Activated naive CD4-positive, alpha-beta T cell (primary cell): ENCODE measurements at places on chromosomes 3 and 15.

DNA sequence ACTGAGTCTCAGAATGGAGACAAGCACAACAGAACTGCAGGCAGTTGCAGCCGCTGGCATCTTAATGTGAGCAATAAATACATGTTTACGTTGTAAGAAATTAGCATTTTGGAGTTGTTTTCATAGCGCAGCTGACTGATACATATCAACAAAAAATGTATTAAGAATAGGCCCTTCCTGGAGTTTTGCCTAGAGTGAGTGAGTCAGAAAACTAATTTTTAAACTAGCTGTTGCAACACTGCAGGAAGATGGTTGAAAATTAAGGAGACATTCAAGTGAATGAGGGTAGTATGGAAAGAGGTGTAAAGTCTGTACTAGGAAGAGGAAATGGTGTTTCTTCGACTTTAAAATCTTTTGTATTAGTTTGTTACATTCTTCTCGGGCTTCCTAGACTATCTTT is 39.6 kb upstream of the TIMP4 start:
- DNase-seq: no peak

DNA sequence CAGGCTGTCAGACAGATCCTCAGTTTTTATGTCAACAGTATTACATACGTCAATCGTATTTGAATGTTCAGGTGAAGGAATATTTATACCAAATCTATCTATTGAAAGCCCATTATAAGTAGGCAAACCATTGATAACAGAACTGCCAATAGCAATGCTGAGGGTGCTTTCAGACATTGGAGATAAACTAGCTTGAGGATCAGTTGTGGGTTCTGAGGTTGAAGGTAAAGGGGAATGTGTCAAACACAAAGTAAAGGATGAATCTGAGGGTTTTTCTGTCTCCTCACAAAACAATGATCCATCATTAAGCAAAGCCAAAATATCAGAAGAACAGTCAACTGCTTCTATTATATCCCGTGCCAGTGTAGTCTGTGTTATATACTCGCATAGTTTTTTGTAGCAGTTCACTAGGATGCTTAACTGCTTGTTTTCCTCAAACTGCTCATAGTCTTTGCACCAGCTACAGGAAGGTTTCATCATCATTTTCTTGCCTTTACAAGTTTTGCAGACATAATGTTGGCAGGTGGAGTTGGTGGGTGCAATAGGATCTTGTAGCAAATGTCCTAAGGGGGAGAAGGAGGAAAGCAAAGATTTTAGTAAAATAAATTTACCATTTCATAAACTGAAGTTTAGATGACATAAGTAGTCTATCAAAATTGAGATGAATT is 43.8 kb downstream of the MSL2 start:
- no peak for DNase-seq

DNA sequence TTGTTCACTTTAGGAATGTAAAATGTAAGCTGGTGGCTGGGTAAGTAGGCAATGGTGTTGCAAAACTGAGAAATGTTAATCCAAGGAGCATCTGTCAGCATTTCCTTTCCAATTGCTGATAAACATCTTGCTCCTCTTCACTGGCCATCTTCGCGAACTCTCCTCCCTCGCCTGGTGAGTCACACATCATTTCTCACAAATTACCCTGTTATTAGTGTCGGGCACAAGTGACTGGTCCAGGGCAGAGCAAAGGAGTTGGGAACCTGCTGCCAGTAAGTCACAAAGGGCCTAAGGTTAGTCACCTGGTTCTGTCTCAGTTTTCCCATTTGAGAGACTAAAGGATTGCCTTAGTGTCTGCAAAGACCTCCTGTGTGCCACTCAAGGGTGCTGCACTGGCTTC is 13.0 kb downstream of the CERS3 start:
- no peak for DNase-seq

DNA sequence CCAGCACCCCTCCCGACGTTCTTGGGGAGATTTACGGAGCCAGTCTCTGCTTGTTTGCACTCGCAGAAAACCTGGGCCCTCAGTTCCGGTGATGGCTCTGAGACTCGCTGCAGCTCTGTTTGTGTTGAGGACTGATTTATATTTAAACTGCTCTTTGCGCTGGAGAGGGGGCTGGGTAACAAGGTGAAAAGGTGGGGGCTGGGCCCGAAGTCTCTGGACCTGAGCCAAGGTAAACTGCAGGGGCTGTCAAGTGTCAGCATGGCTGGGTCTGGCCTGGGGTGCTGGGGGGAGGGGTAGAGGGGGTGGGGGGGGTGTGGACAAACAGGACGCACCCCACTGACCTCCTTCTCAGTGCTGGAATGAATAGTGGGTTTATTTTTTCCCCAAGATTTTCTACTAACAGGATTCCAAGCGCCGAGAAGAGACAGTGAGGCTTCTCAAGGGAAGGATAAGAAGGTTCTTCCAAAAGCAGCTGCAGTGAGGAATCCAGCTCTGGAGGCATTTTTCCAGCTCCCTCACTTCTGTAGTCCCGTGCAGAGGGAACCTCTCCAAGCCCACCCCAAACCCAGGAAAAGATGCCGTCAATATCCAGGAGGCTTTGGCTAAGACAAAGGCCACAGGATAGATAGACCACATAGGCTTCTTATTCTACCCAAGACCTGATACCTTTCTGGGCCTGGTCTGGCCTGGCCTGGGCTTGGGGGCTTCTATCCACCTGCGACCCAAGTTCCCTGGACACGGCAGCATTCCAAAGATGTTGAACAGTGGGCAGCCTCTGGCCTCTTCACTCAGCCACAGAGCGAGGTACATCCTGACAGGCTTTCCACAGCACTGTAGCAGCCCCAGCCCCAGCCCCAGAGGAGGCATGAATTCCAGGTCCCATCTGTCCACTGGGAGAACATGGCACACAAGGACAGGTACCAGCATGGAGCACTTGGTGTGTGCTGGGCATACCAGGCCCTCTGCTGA is 938 bp upstream of the SLCO2A1 start:
- DNase-seq: no peak

DNA sequence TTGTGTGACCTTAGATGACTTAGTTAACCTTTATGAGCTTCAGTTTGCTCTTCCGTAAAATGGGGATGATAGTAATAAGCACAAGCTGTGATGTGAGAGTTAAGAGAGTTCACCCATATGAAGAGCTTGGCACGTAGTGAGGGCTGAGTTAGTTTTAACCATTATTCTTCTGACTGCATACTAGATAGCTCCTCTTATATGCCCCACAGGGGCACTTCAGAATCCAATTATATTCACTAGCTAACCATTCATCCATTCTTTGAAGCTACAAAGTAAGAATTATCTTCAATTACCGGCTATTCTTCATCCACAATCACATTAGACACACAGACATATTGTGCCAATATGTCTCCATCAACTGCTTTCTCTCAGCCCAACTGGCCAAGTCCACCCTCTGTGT is 159.0 kb upstream of the STT3B start:
- DNase-seq: no peak

DNA sequence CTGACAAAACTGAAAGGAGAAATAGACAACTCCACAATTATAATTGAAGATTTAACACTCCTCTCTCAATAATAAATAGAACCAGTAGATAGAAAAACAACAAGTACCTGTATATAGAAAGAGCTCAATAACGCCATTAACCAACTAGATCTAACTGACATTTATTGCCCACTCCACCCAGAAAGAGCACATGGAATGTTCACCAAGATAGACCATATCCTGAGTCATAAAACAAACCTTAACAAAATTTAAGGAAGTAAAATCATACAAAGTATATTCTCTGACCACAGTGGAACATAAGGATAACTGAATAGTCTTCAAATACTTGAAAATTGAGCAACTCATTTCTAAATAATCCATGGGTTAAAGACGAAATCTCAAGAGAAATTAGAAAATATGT is 25.1 kb downstream of the KBTBD12 start:
- no peak for DNase-seq

GRCh38 chr3:136958939-136959338 is 1.2 kb downstream of the IL20RB start:
- DNase-seq: no peak

GRCh38 chr3:169241991-169242707 is 421.4 kb downstream of the MECOM start:
- no peak for DNase-seq

- no peak for DNase-seq
These were observed 105.4 kb downstream of the EPHB1 start for GRCh38 chr3:134900482-134900881.

DNA sequence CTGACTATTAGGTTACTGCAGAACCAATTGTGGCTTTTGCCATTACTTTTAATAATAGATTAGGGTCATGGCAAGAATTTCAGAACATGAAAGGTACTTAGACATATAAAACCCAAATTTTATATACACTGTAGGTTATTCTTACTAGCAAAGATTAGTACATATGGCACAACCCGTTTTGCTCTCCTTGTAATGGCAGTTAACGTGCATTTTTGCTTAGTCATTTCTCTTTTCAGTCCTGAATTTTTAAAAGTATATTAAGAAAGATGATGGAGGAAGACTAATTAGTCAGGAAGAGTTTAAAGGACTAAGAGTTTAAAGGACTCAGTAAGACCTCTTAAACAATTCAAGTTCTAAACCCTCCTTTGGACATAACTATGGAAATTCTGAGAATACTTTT is 114.0 kb downstream of the PEAK1 start:
- no peak for DNase-seq

DNA sequence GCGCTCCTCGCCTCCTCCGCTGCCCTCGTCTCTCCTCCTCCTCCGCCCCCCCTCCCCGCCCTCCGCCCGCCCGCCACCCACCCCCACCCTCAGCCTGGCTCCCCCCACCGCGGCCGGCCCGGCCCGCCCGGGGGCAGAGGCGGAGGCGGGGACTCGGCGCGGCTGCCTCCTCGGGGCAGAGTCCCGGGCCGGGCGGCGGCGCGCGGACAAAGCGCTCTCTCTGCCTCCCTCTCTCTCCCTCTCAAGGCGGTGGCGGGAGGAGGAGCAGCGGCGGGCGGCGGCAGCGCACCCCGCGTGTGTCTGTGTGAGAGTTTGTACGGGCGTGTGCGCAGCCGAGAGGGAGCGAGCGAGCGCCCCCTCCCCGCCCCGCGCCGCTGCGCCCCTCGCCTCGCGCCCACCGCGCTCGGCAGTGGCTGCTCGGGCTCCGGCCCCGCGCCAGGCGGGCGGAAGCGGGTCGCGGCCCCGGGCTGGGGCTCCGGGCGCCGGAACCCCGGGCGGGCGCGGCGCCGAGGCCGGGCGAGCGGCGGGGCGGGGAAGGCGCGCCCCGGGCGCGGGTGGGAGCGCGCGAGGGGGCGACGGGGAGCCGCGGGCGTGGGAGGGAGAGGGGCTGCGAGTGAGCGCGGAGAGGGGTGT is at the start of gene IGF2BP2:
IGF2BP2 (minus strand) TSS at position 37 of the 633 bp plus-strand sequence. CDS start 82 bp downstream, outside the sequence.
- DNase-seq: no peak

DNA sequence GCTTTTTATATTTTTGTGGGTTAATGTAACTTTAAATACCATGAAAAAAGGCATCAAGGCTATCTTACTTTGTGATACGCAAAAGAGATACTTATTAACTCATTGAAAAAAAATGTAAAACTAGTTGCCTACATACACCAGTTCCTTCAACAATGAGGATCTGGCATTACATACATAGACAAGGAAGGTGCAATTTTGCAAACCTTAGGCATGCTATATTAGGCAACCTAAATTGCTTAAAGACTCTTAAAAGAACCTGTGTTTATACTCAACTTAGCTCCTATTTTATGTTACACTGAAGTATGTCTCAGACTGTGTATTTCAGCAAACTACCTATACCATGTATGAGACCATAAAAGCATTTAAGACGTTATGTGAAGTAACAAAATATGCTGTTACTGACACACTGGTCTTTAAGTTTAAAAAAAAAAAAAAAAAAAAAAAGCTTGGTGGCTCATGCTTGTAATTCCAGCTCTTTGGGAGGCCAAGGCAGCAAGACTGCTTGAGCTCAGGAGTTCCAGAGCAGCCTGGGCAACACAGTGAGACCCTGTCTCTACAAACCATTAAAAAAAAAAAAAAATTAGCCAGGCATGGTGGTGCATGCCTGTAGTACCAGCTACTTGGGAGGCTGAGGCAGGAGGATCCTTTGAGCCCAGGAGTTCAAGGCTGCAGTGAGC is 9.1 kb downstream of the TASOR start:
- DNase-seq: no peak

DNA sequence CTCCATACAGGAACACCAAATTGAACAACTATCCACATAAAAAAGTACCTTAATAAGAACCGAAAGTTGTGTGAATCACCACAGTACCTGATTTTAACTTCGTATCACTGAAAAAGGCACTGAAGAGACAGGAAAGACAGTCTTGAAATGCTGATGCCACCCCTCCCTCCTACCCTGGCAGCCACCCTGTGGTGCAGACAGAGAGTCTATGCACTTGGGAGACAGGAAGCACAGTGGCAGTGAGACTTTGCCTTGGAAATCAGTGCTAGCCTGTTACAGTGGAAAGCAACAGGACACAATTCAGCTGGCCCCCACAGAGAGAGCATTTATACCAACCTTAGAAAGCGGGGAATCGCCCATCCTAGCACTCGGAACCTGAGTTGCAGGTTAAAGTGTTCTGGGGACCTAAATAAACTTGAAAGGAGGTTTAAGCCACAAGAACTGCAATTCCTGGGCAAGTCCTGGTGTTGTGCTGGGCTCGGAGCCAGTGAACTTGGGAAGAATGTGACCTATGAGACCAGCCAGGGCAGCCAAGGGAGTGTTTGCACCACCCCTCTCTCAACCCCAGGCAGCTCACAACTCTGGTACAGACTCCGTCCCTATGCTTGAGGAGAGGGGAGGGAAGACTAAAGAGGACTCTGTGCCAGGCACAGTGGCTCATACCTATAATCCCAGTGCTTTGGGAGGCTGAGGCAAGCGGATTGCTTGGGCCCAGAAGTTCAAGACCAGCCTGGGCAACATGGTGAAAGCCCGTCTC is 240.1 kb downstream of the ISL2 start:
- no peak for DNase-seq

- no peak for DNase-seq
These were observed 1123.0 kb downstream of the ROBO1 start for GRCh38 chr3:78644847-78645246.

DNA sequence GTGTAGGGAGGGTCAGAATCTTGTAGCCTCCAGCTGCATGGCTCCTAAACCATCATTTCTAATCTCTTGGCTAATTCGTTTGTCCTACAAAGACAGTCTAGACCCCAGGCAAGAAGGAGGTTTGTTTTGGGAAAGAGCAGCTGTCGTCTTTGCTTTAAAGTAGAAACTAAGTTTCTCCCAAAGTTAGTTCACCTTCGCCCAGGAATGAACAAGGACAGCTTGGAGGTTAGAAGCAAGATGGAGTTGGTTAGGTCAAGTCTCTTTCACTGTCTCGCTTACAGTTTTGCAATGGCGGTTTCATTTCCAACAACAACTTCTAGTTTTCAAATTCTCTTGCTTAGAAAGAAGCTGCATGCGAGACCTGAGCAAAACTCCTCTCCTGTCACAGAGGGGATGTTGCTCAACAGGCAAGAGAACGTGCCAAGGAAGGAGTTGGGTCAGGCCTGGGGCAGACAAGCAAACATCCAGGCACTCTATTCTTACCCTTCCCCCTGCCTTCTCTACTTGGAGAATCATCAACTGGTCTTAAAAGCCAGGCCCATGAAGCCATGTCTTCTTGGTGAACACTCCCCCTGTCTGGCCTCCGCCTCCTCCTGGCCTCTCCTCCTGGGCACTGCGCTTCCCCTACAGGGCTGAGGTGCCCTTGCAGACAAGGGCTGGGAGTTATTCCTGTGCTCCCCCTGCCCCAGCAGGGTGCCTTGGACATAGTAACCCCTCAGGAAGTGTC is 57.6 kb downstream of the TMEM44 start:
- DNase-seq: no peak
